ENCODE measurements at places on chromosomes 3 and 15.

DNA sequence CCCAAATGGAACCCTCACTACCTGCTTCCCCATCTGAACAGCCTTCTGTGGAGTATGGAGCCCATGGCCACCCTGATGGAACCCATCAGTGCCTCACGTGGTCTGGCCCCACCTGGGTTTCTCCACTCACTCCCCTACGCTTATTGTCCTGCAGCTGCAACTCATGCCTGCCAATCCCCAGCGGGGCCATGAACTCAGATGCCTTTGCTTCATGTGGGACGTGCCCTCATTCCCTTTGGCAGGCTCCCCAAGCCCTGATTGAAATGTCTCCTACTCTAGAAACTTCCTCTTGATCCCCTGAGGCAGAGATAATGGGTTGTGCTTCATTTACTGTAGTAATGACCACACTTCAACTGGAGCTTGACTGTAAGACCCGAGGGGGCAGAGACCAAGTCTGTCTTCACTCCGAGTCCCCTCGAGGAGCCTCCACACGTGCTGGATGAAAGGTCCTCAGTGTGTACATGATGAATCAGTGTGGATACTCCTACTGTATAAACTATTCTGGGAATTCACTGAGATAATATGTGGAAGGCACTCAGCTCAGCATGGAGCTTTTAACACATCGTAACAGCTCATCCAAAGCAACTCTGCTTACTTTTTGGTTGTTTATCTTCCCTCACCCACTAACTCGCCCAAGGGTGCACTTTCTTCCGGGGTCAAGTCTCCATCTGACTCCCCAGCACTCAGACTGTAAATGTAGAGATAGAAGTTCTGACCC lies 232.8 kb upstream of the BHLHE40 start:
- DNase-seq = no peak

- peak; percentile 5 for DNase-seq
Measured at GRCh38 chr3:82157952-82158351, 396.5 kb upstream of the GBE1 start.

DNA sequence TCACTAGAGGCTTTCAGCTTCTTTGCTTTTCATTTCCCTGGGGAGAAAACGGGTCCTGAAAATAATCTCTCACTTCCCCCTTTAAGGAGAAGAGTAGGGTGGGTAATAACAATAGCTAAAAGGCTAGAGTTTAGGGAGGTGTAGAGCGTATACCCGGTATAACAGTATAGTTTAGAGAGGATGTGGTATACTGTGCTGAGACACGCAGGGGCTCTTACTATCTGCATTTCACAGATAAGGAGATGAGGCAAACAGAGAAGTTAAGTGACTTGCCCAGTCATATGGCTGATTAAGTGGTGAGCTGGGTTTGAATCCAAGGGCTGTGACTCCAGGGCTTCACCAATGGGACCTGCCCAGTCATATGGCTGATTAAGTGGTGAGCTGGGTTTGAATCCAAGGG lies 15.0 kb upstream of the KCNMB3 start:
- no peak for DNase-seq

- no peak for DNase-seq
Measured at GRCh38 chr15:77370580-77370979, 49.3 kb downstream of the PEAK1 start.

GRCh38 chr3:32076566-32076965 lies 29.9 kb upstream of the GPD1L start:
- no peak for DNase-seq

GRCh38 chr15:71791975-71792374 lies 18.4 kb upstream of the NR2E3 start:
- DNase-seq = no peak

DNA sequence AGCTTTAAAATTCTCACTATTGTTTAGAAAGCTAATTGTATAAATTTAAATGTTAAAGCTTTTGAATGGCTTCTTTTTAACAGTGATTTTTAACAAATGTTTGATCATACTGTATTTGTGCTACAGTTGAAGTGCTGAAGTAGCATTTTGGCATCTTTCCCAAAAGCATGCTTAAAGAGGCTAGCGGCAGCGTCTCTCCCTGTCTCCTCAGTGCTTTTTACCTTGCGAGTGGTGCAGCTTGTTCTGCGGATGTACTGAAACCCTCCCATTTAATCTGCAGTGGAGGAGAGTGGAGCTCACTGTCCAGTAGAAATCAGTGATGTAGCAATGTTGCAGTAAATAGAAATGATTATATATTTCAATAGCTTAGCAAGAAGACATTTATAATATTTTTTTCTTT lies 43.7 kb downstream of the LRRC49 start:
- DNase-seq = no peak

GRCh38 chr3:115475178-115476041 lies 147.9 kb upstream of the GAP43 start:
- DNase-seq = no peak

DNA sequence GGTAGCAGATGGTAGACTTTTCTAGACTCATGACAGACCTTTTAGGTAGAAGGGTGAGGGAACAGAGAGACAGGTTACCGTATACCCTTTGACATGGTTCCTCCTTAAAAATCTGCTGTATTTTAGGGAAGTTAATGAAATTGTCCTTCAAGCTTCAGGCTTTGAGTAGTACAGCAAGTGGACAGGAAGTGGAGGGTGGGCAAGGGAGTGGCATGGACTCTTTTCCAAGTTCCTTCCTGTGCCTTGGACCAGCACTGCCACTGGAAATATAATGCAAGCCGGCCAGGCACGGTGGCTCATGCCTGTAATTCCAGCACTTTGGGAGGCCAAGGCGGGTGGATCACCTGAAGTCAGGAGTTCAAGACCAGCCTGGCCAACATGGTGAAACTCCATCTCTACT lies 156.1 kb upstream of the LRRFIP2 start:
- no peak for DNase-seq

- no peak for DNase-seq
Measured at GRCh38 chr3:176663387-176663786, 533.9 kb downstream of the TBL1XR1 start.

- no peak for DNase-seq
Measured at GRCh38 chr3:6262010-6262409, 598.9 kb upstream of the GRM7 start.

- no peak for DNase-seq
Measured at GRCh38 chr15:73264881-73265280, 103.9 kb downstream of the HCN4 start.

- no peak for DNase-seq
Measured at GRCh38 chr15:50880651-50881114, 27.8 kb upstream of the AP4E1 start.

- DNase-seq = no peak
Measured at GRCh38 chr3:177426878-177427495, 229.7 kb upstream of the TBL1XR1 start.

DNA sequence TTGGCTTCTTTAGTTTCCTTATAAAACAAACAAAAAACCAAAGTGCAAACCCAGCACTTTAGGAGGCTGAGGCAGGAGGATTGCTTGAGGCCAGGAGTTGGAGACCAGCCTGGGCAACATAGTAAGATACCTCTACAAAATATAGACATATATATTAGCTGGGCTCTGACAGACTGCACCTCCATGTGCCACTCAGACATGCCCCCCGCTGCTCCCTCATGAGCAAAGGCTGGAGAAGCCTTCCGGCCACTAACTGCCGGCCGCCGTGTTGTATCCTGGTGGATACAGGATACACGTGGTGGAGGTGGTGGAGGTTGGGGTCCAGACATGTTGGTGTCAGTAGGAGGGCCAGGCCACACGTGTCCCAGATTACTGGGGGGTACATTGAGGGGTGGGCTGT lies 29.4 kb upstream of the CCR4 start:
- no peak for DNase-seq

DNA sequence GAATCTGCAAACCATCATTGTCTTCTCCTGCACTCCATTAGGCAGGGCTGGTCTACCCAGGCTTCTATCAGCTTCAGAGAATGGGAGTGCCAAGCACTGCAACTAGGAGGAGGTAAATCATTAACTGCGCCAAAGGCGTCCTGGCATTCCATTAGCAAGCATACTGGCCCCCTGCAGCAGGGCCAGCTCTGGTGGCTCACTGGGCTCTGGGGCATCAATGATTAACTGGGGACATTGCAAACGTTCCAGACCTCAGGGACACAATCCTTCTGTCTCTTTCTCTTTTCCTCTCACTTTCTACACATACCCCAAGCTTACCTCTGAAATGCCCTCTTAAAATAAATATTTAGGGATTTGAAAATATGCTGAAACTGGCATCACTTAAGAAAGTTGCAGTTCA lies 129.0 kb downstream of the MYLK start:
- DNase-seq = no peak

DNA sequence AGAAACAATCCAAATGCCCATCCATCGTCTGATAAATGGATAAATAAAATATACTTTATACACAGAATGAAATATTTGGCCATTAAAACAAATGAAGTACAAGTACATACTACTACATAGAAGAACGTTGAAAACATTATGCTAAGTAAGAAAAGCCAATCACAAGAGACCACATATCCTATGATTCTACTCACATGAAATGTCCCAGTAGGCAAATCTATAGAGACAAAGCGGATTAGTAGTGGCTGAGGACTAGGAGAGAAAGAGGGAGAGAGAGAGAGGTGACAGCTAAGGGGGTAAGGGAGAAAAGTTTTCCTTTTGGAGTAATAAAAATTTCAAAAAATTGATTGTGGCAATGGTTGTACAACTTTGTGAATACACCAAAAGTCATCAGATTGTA lies 147.0 kb downstream of the GREM1 start:
- no peak for DNase-seq

- DNase-seq = no peak
Measured at GRCh38 chr3:14150078-14150477, 25.2 kb downstream of the TMEM43 start.

DNA sequence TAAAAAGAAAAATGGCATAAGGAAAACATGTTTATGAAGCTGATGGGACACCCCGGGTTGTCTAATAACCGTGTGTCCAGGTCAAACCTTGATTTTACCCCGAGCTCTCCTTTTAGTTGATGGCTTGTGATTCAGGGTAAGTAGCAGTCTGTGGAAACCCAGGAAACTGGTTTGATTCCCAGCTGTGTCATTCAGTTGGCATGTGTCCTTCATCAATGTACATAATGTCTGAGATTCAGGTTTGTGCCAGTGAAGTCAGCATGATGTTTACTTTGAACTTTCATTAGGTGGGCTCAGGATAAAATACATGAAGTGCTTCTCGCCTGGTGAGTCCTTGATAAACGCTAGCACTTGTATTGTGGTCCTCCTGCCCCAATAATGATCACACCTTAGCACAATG lies 4.3 kb upstream of the COPG1 start:
- DNase-seq = no peak

- no peak for DNase-seq
Measured at GRCh38 chr3:152356870-152357276, 88.1 kb downstream of the MBNL1 start.

- DNase-seq = no peak
Measured at GRCh38 chr3:143235614-143236204, 116.1 kb downstream of the CHST2 start.

DNA sequence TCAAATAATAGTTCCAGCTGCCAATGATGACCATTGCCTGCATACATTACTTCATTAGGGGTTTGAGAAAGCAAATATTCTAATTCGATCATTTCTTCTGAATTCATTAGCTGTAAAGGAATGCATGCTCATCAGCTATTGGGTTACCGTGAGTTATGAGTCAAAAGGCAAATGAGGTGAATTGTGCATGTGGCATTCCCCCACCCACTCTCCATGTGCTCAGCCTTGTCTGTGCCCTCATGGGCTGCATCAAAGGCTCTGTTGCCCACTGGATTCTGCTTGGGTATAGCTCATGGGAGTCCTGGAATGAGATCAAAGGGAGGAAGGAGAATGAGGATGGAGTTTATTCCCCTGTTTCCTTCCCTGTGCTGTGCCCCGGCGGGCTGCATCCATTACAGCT lies 99.3 kb upstream of the CHRNA7 start:
- no peak for DNase-seq

DNA sequence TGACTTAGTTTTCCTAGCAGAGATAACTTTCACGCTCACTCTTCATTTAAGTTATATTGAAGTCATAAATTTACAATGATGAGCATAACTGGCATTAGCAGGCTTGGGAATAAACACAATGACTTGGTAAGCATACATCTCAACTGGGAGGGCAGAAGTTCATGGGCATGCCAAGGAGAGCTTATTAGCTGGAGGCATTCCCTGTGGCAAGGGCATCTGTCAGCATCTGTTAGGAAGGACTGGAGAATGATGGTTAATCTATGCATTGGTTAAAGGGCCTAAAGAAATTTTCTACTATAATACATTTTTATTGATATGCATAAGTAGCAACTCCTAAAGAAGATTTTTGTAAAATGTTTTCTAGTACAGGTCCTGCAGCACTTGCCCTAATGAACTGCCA lies 52.4 kb downstream of the NEK11 start:
- DNase-seq = no peak

DNA sequence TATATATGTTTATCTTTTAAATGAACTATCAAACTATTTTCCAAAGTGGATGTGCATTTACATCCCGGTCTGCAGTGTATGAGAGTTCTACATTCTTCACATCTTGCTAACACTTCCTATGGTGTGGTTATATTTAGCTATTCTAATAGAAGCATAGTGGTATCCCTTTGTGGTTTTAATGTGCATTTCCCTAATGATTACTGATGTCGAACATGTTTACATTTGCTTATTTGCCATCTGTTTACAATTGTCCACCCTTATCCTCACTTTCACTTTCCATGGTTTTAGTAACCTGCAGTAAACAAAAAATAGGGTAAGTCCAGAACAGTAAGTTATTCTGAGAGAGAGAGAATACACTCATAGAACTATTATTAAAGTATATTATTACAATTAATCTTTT lies 360.5 kb upstream of the NAALADL2 start:
- DNase-seq = peak; percentile 4

DNA sequence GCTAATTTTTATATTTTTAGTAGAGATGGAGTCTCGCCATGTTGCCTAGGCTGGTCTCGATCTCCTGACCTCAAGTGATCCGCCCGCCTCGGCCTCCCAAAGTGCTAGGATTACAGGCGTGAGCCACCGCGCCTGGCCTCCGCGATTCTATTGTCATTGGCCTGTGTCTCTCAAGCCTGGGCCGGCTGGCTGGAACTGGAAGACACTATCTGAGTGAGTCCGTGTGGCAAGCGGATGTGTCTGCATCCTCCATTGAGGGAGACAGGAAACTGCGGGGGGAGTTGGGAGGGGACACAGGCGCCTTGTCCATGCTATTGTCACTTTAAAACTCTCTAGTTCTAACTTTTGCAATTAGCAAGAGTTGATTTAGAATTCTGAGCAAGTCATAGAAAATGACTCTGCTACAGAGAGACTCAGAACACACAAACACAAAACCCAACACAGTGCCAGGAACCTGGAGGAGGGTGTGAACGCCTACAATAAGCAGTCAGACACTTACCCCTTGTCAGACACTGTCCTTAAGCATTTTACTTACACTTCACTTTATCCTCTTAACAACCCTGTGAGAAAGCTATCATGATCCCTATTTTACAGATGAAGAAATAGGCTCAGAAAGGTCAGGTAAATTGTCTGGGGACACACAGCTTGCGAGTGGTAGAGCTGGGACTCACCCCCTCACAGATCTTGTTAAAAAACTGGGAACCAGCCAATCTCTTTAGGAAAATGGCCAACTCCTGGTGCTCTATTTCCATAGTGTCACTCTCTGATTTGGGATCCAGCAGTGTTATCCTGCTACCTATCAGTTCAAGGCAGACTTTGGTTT lies 38.7 kb downstream of the ANP32A start:
- no peak for DNase-seq

Data from hepatic stellate cell (primary cell).